ENCODE measurements at places on chromosomes 16 and 17.

DNA sequence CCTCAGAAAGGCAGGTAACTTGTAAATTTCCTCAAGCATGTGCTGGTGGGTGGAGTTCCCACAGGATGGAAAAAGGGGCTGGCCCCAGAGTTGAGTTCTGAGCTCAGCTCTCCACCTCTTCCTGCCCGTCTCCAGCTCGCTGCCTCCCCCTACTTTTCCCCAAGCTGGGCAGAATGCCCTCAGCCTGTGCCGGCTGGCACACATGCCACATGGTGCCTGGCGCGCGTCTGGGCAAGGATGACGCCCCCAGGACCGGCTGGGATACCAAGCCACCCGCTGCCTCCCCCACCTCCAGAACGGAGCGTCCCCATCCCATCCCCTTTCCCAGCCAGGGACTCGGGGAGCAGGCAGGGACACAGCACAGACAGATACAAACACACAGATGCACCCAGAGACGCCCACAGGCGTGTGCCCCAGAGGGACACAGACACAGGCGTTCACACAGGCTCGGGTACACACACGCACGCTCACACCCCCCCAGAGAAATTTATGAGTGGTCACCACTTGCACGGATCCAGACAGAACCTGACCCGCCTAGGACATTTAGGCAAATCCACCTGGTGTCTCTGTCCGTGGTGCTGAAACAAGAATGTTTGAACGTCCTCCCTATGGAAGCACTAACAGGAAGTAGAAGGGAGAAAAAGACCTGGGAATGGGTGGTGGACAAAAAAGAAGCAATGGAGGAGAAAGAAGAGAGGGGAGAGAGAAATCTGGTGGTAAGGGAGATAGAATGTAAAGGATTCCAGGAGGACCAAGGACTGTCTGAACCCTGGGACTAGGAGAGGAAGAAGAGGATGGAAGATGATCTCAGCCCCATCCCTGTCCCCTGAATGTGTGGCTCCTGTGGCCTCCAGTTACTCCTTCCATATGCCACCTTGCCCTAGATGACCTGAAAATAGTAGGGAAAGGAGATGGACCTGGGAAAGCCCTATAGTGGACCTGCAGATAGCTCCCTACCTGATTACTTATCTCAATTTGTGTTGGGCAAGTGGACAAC is 15.5 kb downstream of the NEUROD2 start:
- DNase-seq = no peak

- no peak for DNase-seq
Observed at GRCh38 chr16:27364493-27365141, 37.4 kb upstream of the IL21R start.

- DNase-seq = no peak
Observed at GRCh38 chr17:68141050-68141449, 105.5 kb downstream of the KPNA2 start.

- no peak for DNase-seq
Observed at GRCh38 chr16:58828901-58829545, 94.9 kb upstream of the GOT2 start.

GRCh38 chr16:68252383-68252782 is 7.2 kb downstream of the PLA2G15 start:
- DNase-seq = no peak

- no peak for DNase-seq
Observed at GRCh38 chr16:63806794-63807506, 1314.9 kb downstream of the CDH11 start.

DNA sequence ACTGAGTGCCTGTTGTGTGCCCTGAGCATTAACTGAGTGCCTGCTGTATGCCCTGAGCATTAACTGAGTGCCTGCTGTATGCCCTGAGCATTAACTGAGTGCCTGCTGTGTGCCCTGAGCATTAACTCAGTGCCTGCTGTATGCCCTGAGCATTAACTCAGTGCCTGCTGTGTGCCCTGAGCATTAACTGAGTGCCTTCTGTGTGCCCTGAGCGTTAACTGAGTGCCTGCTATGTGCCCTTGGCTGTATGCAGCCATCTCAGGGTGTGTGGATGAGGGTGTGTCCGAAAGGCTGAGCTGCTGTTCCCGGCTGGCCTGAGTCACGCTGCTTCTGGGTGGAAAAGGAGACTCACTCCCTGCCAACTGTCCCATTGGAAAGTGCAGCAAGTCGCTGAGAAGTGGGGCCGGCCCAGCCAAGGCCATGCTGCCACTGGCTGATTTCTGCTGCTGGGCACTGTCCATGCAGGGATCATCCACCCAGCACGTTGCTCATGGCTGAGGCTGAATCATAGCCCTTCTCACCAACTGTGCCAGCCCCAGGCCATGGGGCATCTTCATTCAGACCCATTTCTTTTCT is 113.8 kb downstream of the OR1D5 start:
- DNase-seq = no peak

DNA sequence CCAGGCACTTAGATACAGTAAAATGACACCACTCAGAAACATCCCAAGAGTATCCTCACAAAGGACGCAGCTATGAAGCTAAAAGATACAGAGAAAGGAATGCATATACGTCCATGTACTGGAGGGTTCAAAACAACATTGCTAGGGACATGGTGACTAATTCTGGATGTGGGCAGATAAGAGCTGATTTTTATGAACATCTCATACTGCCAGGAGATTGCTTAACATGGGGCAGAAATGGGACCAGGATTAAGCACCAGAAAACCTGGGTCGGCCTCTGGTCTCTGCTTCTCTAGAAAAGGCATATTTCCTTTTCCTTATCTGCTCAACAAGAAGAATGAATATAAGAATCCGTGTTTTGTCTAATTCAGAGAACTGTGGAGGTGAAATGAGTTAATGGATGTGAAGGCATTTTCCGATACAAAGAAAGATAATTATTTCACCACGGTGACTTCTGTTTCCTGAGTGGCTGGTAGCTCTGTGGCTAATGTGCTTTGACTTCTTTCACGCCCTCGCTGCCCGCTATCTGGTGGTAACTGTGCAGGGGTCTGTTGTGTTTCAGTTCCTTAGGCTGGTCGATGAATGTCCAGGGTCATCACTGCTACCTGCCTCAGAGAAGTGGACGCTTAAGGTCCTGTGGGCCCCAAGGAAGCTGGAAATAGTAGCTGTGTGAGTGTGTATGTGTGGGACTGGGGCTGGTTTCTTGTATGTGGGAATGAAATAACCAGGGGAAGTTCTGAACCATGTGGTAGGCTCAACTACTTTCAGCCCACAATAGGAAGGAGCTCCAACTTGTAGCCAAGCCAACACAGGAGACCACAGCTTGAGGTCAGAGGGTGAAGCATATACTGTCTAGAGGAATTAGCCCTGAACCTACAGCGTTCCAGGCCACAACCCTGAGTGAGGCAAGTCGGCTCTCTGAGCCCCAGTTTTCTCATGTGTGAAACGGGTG is 15.8 kb upstream of the CCL5 start:
- no peak for DNase-seq

DNA sequence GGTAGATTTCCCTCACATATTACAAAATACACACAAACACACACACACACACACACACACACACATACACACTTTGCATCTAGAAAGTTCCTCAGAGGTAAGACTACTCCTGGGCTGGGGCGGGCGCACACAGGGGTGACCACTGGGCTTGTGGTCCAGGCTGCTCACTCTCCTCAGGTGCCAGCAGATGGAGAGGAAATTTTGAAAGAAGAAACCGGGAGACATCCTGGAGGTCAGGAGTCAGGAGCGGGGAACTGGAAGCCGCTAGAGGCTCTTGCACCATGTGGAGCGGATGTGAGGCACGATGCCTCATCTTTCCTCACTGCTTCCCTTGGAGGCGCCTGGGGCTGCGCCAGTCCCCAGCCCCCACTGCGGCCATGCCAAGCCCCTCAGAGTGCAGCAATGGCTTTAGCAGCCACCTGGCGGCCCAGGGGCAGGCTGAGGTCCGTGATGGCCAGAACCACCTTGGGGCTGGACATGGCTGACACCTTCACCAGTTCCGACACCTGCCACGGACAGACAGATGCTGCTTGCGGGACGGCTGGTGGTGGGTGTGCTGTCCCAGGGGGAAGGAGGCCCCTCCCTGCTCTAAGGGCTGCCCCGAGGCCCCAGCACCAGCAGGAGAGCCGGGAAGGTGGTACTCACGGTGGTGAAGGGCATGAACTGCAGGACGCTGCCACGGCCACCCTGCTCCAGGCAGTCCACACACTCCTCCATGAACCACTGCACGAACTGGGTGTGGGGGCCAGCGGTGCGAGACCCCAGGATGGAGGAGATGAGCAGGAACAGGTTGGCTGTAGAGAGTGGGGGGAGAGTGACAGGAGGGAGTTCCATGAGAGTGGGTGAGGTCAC is 4.1 kb downstream of the CSF3 start:
- DNase-seq = no peak

GRCh38 chr17:50047083-50047482 is 8.8 kb upstream of the ITGA3 start:
- no peak for DNase-seq

DNA sequence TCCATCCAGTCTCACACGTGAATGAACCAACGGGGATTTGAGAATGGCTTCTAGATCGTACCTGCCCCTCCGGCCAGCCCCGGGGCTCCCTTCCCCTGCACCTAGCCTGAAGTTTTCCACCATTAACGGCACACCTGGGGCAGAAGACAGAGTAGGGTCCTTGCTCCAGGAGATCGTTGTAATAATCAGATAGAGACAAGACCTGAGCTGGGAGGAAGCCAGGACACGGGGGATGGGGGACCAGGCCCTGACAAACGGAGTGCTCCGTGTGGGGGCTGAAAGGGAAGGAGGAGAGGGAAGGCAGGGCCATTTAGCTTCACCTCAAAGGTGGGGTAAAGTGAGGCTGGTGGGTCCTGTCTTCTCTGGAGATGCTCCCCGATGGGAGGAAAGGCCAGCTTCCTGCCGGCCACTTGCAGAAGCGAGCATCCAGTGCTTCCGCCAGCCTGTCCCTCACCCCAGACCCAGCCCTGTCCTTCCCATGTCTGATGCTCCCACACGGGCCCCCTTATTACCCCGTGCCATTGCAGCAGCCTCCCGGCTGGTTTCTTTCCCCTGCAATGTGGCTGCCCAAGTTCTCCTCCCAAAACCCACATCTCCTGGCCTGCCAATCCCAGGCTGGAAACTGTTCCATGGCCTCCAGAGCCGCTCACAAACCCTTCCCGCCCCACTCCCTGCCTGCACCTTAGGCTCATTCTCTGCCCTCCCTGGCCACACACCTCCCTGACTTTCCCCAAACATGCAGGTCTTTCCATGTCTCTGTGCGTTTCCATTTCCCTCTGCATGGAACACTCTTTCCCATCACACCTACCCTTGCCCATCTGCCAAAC is 79.3 kb downstream of the MRC2 start:
- DNase-seq = no peak

GRCh38 chr17:40909755-40910154 is 24.7 kb upstream of the KRT20 start:
- no peak for DNase-seq

DNA sequence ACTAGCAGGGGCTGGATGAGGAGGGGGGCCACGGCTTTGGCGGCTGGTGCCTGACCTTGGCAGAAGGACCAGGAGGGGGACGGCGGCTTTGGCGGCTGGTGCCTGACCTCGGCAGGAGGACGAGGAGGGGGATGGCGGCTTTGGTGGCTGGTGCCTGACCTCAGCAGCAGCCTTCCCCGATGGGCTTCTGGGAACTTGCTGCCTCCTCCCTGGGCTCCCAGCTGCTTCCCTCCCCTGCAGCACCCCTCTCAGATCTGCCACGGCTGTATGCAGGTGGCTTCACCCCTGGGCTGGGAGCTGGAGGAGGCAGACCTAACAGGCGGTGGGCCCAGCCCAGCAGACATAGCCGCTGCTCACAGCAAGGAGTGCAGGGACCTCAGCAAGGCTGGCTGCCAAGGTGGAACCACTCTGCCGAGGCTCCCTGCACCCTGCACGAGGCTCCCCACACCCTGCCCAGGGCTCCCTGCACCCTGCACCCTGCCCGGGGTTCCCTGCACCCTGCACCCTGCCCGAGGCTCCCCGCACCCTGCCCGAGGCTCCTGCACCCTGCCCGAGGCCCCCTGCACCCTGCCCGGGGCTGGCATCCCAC is 38.4 kb upstream of the CBFA2T3 start:
- DNase-seq = no peak

GRCh38 chr17:78643326-78643725 is 66.1 kb upstream of the DNAH17 start:
- DNase-seq = no peak

DNA sequence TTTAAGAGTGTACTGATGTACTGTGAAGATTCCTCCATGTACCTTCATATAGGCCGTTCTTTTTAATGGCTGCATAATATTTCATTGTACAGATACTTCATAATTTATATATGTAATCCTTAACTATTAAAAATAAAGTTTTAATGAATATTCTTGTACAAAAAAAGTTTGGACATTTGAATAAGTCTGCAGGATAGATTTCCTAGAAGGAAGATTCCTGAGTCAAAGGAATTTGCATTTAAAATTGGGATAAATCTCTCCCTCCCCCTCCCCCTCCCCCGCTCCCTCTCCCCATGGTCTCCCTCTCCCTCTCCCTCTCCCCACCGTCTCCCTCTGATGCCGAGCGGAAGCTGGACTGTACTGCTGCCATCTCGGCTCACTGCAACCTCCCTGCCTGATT is 15.6 kb upstream of the SLC13A2 start:
- no peak for DNase-seq

DNA sequence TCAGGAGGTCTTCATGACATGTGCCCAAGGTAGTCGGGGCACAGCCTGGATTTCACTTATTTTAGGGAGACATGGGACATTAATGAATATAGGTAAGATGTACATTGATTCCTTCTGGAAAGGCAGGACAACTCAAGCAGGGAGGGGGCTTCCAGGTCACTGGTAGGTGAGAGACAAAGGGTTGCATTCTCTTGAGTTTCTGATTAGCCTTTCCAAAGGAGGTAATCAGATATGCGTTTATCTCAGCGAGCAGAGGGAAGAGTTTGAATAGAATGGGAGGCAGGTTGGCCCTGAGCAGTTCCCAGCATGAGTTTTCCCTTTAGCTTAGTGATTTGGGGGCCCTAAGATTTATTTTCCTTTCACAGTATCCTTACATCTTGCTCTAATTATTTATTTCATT is 443.8 kb upstream of the EEF2KMT start:
- no peak for DNase-seq

DNA sequence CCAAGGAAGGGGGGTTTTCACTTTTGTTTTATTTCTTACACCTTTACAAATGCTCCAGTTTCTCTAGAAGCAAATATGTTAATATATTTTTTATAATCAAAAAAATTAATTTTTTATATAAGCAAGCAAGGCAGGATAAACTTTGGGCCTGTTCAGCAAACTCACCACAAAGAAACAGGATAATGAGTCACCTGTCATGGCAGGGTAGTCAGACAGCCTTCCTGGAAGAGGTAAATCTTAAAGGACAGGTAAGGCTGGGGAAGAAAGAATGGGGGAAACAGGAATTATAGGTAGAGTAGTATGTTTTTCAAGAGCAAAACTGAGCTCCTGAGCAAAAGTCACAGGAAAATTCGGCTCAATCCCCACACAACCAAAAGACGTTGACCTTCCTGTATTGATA is 186.3 kb upstream of the SOX9 start:
- no peak for DNase-seq

GRCh38 chr17:17511881-17512858 is 16.0 kb upstream of the RASD1 start:
- no peak for DNase-seq

DNA sequence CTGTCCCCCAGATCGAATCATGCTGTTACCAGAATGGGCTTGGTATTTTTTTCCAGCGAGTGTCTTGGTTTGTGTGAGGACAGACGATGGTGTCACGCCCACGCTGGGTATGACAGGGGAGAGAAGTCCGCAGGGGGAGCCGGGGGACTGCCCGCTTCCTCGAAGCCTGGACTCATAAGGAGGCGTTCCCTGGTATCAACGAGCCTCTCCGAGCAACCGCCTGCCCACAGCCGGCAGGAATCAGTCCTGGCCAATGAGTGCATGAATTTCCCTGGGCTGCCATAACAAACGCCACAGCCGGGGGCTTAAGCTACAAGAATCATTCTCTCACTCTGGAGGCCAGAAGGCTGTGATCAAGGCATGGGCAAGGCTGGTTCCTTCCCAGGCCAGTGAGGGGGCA is 26.1 kb upstream of the JPH3 start:
- DNase-seq = no peak
